ENCODE measurements at places on chromosomes 4 and X. TPM values are rescaled to one million over a fixed set of nuclear protein-coding genes. Genes with fewer than 3 reads are reported as not detected.

Gene SPANXN3
- polyA plus RNA-seq, result not detected

Gene HSFX2
- 1.4 TPM for polyA plus RNA-seq

Gene UGT2B17
- not detected for polyA plus RNA-seq

Gene LRIT3
- polyA plus RNA-seq, result 0.49 TPM

Gene PAGE4
- polyA plus RNA-seq, result not detected

Gene MTNR1A
- not detected for polyA plus RNA-seq
